ENCODE measurements at places on chromosomes 2 and 18.

DNA sequence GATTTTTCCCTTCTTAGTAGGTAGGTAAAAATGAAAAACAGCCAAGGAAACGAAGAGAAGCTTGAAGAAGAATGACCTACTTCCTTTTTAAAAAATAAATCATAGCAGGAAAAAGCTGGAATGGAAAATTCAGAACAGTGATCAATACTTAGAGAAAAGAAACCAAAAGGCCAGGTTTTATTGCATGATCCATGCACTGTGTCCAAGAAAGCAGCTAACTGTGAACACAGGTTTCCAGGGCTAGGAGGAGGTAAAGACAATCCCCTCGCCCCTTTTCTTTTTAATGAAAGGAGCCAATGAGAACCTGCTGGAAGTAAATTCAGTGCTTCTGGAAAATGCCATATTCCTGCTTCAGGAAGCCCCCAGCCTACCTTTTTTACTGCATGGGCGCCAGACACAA, 47.2 kb downstream of the BOD1L2 start:
- DNase-seq: no peak

GRCh38 chr2:19712850-19713249, 188.9 kb downstream of the TTC32 start:
- DNase-seq: no peak

DNA sequence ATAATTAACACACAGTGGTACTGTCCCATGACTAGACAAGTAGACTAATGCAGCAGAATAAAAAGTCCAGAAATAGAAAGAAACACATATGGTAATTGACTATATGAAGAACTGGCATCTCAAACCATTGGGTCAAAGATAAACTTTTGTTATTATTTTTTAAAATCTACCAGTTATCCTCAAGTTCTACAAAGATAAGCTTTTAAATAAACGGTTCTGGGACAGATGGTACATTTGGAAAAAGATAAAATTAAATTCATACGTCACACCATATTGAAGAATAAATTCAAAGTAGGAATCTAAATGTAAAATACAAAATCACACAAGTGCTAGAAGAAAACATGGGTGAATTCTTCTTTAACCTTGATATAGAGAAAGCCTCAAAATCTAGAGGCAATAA, 37.6 kb upstream of the PLEKHM3 start:
- no peak for DNase-seq

- DNase-seq: no peak
These were observed 44.2 kb downstream of the RTP5 start for GRCh38 chr2:241913703-241914102.

DNA sequence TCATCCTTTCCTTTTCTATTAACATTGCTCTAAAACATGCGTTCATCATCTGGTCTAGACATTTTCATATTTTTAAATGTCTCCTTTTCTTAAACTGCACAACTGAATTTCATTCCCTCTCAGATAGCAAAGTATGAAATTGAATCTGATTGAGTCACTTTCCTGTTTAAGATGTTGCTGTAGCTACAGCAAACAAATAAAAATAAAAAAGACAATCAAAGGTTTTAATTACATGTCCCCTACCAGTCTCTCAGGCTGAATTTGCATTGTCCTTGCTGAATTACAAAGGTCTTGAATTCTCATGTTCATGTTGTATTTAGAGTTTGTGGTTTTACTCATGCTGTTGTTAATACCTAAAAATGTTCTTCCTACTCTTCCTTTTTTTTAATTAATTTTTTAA, 537.9 kb upstream of the LRATD1 start:
- no peak for DNase-seq

- DNase-seq: no peak
These were observed 22.7 kb downstream of the FAM124B start for GRCh38 chr2:224379172-224379571.

GRCh38 chr2:224098481-224099230, 59.6 kb upstream of the SERPINE2 start:
- no peak for DNase-seq
